Activated T-cell treated with anti-CD3 and anti-CD28 coated beads for 4 hours (primary cell): ENCODE measurements at places on chromosomes 6 and 20.

- DNase-seq: no peak
These were observed 314.0 kb upstream of the RSPO3 start for GRCh38 chr6:126804332-126805064.

DNA sequence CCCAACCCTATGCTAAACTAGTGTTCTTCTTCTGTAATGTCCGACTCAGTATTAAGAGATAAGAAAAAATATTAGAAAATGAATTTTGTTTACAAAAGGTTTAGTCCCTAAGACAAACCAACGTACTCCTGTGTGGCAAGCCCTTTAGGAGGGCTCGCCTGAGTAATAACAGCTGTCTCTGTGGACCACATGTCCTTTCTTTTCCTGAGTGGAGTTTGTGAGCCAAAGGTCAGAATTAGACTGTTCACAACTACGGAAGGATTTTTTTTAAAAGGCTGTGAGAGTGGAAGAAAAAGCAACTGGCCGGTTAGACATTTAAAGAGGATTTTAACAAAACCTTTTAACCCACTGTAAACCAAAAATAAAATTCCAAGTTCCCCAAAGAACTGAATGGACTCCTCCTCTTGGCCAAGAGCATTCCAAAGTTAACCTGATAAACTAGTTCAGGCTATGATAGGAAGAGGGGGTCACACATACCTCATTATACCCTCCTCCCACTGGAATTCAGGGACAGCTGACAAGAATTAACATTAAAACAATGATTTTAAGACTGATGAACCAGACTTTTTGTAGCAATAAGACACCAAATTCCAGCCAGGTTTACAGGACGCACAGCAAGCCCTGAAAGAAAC, 43.5 kb downstream of the FAM184A start:
- no peak for DNase-seq

DNA sequence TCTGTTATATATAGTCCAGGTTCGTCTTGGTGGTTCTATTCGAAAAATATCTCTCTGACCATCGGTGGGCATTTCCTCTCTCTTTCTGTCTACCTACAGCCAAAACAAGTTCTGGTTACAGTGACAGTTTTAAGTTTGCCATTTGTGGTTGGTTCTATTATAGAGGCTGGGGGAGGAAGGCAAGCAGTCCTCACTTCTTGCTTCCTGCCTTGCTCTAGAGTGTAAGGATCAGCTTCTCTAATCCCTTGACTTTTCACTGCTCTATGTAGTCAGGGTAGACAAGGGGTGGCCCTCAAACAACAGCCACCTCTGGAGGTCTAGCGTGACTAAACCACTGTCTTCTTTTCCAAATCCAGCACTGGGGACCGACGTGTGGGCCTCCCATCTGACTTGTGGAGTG, 16.1 kb downstream of the E2F3 start:
- DNase-seq: no peak

GRCh38 chr6:131678442-131678841, 22.8 kb downstream of the OR2A4 start:
- DNase-seq: no peak

GRCh38 chr6:158397578-158397977, 85.3 kb downstream of the TULP4 start:
- no peak for DNase-seq

- DNase-seq: no peak
These were observed 2.2 kb upstream of the NNAT start for GRCh38 chr20:37518606-37519507.

GRCh38 chr6:95690328-95690727, 113.0 kb downstream of the MANEA start:
- no peak for DNase-seq

DNA sequence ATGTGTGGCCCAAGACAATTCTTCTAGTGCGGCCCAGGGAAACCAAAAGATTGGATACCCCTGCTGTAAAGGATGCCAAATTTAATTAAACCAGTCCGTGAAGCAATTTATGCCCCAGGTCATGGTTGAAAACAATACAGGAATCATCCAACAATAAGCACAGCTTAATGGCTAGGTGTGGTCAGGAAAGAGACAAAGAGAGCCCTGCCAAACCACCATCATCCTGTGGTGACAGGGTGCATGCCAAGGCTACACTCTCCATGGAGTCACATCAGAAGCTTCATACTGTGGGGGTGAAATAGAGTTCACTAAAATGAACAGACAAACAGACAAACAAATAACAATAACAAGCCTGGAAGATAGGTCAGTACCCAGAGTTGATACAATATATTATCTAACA, 62.7 kb downstream of the DZANK1 start:
- no peak for DNase-seq

GRCh38 chr6:160172704-160173103, 51.1 kb downstream of the SLC22A1 start:
- DNase-seq: no peak

GRCh38 chr6:95469511-95469910, 107.8 kb upstream of the MANEA start:
- no peak for DNase-seq

DNA sequence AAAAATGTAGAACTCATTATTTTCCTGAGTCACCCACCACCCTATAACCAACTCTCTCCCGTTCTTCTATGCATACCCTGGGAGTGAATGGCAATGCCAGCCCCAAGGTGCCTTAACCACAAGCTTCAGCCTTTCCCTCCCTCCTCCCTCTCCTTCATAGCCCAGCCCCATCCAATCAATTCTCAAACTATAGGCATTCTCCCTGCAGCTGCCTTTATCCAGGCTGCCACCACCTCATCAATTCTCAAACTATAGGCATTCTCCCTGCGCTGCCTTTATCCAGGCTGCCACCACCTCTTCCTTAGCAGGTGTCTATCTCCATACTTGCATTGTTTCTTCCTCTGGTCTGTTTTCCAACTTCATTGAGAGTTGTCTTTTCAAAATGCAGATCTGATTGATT, 77.1 kb downstream of the PLEKHG1 start:
- no peak for DNase-seq

- no peak for DNase-seq
These were observed at the start of gene SMPDL3A for GRCh38 chr6:122789182-122790027. Gene SMPDL3A, plus strand, starts transcription at chr6:122789258. Its CDS starts 89 bp downstream, at chr6:122789347.

- DNase-seq: no peak
These were observed 20.4 kb downstream of the IL20RA start for GRCh38 chr6:137024237-137024990.

- no peak for DNase-seq
These were observed 27.7 kb upstream of the KCNG1 start for GRCh38 chr20:51050531-51051075.

DNA sequence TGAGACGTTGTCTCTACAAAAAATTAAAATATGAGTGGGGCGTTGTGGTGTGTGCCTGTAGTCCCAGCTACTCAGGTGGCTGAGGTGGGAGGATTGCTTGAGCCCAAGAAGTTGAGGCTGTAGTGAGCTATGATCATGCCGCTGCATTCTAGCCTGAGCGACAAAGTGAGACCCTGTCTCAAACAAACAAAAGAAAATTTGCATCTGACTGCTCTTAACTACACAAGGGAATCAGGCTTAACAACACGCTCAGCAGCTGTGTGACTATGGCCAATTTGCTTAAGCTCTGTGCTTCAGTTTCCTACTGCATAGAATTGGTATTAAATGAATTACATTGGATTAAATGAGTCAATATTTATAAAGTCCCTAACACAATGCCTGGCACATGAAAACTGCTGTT, 24.3 kb upstream of the MRPS10 start:
- DNase-seq: no peak

DNA sequence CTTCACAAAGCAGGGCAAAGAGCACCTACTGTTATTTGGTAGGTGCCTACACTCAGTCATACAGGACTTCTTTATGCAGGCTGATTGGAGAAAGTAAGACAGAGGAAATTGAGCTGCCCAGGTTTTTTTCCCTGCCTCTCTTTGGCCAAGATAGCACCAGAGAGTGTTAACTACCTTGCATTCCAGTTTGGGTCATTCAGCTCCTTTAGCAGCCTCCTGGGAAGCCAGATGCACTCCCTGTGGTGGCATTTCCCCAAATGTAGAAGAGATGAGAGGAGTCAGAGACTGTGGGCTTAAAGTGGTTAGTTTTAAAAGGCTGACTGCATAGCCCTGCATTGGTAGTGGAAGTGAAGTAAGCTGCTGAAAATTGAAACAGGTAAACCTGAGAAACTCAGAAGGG, 358.4 kb downstream of the BCKDHB start:
- DNase-seq: no peak

DNA sequence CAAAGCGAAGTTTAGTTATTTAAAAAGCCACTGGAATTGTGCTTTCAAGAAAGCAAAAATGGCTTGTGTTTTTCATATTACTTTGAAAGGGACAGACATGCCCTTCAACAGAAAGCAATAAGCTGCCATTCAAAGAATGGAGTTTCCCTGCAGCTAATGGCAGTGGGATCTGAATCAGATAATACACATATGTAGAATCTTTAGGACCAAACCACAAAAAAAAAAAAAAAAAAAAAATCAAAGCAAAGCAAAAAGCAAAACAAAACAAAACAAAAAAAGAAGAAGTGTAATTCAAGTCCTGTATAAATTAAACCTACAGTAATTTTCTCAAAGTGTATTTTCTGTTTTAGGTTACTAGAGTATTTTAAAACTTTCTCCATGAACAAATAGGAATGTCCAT, 63.6 kb upstream of the ZNF217 start:
- no peak for DNase-seq

- no peak for DNase-seq
These were observed 42.2 kb downstream of the ZNF292 start for GRCh38 chr6:87197547-87197946.

- no peak for DNase-seq
These were observed 268.4 kb downstream of the PLCB1 start for GRCh38 chr20:8400486-8400885.

GRCh38 chr20:62494537-62494936, 18.7 kb upstream of the GATA5 start:
- no peak for DNase-seq

- no peak for DNase-seq
These were observed 252.7 kb downstream of the BMP7 start for GRCh38 chr20:57013741-57014140.

- no peak for DNase-seq
These were observed 195.2 kb upstream of the SASH1 start for GRCh38 chr6:148147463-148147830.

DNA sequence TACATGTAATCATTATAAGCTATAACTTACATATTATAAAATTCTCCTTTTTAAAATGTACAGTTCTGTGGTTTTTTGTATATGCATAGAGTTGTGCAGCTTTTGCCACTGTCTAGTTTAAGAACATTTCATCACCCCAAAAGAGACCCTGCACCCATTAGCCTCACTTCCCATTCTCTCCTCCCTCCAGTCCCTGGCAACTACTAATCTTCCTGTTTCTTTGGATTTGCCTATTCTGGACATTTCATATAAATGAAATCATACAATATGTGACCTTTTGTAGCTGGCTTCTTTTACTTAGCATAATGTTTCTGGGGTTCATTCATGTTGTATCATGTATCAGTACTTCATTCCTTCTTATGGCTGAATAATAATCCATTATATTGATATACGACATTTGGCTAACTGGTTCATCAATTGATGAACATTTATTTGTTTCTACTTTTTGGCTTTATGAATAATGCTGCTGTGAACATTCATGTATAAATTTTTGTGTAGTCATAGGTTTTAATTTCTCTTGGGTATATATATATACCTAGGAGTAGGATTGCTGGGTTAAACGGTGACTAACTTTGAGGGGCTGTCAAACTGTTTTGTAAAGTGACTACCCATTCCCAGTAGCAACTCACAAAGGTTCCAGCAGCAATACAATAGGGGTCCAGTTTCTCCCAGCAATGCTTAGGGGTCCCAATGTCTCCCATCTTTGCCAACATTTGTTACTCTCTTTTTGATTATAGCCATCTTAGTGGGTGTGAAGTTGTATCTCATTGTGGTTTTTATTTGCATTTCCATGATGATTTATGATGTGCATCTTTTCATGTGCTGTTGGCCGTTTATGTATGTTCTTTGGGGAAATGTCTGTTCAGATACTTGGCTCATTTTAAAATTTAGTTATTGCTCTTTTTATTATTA, 10.7 kb downstream of the PTPRA start:
- no peak for DNase-seq

DNA sequence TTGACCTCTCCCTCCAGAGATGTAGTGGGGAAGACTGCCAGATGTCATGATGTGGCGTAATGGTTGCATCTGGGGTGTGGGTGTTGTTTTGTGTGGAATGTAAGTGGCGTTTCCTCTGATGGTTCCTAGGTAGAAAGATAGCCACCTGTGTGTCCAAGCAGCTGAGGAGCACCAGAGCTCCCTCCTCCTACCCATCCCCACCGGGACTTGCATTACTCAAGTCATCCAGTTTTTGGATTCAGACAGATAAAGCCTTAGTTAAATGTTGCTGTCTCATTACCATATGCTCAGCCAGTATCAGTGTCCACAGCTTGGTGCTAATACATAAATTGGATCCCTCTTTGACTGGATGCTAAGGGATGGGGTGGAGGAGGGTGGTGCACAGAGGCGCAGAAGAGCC, 282.3 kb downstream of the TBC1D7 start:
- DNase-seq: no peak

DNA sequence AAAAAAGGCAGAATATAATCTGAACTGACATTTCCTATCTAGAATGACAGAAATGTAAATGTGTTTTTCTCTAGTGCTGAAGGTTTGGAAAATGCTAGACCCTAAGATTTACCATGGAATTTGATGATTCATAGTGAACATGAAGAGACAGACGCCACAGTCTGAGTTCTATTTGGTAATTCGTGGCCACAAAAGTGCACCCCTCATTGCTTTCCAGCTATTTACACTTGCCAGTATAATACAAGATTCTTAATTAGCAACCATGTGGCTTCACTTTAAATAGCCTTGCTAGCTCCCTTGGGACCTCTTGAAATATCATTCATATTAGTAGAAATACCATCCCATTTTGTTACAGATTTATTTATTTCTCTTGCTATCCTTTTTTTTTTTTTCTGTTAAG, 636.8 kb downstream of the PRKN start:
- DNase-seq: no peak
